HL-60 (cell line): ENCODE measurements at places on chromosomes 3 and 15.

- no peak for DNase-seq
Measured at GRCh38 chr15:87712211-87712610, 544.3 kb downstream of the NTRK3 start.

DNA sequence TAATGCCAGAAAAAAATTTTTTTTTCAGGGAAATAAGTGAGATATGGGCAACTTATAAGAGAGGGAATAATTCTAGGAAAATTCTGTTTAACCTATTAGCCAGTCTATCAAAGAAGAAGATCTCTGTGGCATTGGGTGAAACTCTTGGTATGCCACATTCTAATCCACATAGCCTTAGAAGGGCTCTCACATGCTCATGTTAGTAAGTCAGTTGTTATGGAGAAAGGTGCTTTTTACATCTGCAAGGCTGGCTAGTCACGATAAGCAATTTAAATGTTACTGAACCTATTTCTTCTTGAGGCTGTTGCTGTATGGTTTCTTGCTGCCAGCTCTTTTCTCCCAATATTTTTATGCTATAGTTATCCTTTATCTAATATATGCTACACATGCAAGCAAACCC is 89.9 kb upstream of the MAGI1 start:
- DNase-seq: no peak

DNA sequence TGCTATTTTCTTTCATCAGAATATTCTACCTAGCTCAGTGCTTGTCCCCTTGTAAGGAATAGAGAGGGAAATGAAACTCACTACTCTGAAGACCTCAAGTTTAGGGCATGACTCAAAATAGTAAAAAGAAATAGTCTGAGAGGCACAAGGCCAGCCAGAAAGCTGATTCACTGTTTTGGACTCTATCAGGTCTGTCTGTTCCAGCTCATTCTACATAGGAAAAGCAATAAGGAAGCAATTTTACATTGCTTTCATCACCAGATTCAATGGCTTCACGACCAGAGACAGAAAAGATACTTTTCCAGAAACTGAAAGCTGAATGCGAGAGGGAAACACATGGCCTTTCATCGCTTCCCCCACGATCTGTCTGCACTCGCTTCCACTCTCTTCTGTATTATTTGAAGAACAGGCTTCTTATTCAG is 276.0 kb downstream of the GBE1 start:
- no peak for DNase-seq

DNA sequence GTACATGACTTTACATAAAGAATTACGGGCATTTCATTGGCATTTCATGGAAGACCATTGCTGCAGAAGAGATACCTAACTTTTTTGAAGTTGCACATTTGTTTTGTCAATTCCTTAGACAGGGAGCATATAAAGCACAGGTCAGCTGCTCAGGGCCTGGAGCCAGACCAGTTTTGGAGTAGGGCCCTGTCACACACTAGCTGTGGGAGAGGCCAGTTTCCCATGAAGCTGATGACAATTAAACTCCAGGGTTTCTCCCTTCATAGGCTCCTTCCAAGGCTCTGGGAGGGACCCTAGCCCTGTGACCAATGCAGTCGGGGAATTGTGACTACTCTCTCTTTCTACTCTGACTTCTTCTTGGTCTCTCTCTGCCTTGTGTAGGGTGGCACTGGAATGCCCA is 107.3 kb upstream of the SELENOK start:
- no peak for DNase-seq

GRCh38 chr3:184635126-184635525 is 73.5 kb downstream of the EPHB3 start:
- DNase-seq: no peak

DNA sequence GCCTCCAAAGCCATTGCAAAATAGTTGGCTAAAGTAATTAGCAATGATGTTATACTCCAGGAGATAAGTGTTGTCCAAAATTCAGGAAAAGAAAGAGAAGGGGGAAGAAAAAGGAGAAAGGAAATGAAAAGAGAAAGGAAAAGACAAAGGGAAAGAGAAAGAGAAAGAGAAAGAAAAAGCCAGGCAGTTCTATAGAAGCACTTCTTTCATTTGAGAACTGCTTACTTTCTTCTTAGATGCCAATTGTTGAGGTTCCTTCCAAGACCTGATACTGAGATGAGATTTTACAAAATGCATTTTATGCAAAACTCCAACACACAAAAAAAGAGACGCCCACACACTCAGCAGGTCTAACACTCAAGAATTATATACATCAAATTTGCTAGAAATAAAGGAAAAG is 298.4 kb downstream of the KCNH8 start:
- no peak for DNase-seq

DNA sequence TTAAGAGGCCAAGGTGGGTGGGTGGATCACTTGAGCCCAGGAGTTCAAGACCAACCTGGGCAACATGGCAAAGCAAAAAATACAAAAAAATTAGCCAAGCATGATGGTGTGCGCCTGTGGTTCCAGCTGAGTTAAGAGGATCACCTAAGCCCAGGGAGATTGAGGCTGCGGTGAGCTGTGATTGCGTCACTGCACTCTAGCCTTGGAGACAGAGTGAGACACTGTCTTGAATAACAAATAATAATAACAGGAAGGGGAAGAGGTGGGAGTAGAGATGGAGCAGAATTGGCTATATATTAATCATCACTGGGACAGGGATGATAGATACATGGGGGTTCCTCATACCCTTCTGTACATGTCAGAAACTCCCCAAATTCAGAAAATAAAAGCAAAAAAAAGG is 23.8 kb upstream of the NMB start:
- peak; percentile 65 for DNase-seq

GRCh38 chr15:41104234-41104633 is 11.8 kb downstream of the INO80 start:
- no peak for DNase-seq

DNA sequence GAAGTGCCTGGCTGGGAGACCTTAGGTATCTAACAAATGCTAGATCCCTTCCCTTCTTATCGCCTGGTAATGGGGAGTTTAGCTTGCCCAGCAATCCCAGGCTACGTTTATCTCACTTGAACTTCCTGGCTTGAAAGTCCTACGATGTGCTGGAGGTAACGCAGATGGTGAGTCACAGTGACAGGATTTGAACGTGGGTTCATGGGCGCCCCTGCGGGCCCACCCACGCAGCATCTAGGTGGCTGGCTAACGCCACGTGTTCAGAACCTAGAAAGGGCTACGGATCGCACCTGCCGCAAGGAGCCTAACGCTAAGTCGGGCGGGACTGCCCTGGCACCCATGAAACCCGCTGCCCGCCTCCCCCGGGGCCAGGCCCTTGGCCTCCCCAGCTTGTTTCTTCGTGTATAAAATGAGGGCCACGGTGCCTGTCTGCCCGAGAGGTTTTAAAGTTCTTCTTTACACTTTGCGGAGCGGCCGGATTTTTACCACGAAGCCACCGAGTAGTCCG is 600 bp upstream of the USP3 start:
- DNase-seq: peak; percentile 76

DNA sequence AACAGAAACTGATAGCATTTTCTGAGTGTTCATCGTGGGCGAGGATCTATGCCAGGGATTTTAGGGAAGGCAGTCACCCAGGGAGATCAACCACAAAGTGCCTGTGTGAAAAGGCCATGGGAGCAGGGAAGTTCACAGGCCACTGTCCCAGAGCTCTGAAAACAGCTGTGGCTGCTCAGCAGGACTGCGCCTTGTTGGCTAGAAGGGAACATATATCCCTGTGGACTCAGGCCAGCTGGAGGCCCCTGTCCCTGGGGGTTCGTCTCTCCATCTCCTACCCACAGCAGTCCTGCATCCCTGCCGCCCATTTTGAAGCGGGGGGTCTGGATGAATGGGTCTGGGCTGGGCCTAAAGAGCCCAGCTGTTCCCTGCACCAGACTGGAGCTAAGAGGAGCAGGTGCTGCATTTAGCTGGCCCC is 27.8 kb downstream of the PPCDC start:
- no peak for DNase-seq

- DNase-seq: no peak
Measured at GRCh38 chr3:149701206-149701976, 43.6 kb upstream of the WWTR1 start.

GRCh38 chr3:43884581-43884980 is 193.8 kb downstream of the ABHD5 start:
- no peak for DNase-seq

DNA sequence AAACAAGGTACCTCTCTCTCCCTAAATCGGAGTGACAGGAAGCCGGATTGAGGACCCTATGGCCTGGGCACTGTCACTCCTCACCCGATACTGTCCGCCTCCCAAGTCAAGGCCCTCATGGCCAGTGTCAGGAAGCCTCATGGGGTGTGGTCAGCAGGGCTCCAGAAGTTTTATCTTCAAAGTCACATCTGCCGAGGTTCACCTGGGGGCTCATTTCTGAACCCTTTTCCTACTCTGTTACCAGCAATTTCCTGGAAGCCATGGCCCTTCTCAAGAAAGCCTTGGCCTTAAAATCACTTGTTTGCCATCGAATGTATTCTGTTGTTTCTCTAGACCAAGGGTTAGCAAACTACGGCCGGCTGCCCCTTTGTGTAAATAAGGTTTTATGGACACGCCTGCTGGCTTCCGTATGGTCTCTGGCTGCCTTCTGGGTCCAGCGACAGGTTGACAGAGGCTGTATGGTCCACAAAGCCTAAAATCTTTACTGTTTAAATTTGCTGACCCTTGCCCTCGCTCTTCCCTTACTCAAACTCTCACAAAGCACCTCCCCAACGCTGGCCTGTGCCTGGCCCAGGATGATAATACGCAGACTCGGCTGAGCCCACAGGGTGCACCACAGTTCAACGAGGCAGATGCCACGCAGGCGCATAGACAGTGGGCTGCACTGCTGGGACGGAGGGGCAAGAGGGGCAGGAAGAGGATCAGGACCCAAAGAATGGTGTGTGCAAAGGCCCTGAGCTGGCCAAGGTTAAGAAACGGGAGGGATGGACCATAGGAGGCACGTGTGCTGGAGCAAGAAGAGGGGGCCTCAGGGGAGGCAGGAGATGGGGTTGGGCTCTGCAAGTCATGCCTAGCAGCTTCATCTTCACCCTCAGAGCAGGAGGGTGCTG is 24.7 kb upstream of the DUSP7 start:
- DNase-seq: no peak

GRCh38 chr3:12972781-12973702 is 100.2 kb downstream of the IQSEC1 start:
- DNase-seq: no peak

DNA sequence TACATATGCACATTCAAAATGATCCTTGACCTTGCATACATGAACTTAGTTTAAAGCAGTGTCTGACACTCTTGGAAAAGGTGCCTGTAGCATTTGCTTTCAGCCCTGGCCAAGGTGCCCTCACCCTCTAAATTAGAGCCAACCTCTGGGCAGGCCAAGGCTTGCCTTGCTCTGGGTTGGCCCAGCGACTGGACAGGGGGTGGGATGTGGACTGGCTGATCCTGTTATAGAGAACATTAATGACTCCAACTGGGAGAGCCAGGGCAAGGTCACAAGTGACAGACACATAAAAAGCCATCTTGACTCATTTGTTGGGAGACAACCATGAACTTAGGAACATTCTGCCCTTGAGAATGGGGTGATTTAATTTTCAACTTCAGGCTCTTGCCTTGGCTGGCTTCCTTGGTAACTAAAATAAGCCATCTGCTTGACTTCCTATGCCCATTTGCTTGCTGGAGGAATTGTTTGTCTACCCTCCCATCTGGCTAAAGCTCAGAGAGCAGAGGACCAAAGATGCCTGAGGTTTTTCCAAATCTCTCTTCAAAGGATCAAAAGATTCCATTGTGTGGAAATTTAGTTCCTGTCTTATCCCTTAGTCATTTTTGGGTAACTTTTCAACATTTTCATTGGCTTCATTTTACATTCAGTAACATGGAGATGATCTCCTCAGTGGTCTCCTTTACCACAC is 403.7 kb downstream of the SOX2 start:
- no peak for DNase-seq

DNA sequence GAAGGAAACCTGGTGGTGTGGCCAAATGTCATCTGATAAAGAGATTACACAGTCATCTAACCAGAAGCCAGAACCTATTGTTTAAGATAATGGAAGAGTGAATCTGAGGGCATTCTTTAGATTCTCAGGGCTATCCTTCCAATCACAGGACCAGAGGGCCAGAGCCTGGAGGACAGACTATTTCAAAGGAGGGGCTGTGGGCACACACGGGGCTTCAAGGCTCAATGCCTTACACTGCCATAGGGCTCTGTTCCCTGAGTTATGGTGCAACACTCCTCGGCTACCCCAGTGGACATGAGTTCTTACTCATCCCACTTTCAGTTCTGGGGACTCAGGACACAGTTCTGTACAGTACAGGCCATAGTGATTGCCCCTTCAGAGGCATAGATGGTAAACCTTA is 343.9 kb upstream of the ALCAM start:
- DNase-seq: no peak

GRCh38 chr3:184780981-184781515 is 30.9 kb upstream of the VPS8 start:
- no peak for DNase-seq

- no peak for DNase-seq
Measured at GRCh38 chr3:149673393-149673792, 15.6 kb upstream of the WWTR1 start.

- DNase-seq: no peak
Measured at GRCh38 chr3:182393151-182393550, 400.2 kb upstream of the ATP11B start.
